ENCODE measurements at places on chromosomes 2 and 18.

GRCh38 chr18:38368246-38368645 is 802.6 kb upstream of the CELF4 start:
- DNase-seq: no peak

DNA sequence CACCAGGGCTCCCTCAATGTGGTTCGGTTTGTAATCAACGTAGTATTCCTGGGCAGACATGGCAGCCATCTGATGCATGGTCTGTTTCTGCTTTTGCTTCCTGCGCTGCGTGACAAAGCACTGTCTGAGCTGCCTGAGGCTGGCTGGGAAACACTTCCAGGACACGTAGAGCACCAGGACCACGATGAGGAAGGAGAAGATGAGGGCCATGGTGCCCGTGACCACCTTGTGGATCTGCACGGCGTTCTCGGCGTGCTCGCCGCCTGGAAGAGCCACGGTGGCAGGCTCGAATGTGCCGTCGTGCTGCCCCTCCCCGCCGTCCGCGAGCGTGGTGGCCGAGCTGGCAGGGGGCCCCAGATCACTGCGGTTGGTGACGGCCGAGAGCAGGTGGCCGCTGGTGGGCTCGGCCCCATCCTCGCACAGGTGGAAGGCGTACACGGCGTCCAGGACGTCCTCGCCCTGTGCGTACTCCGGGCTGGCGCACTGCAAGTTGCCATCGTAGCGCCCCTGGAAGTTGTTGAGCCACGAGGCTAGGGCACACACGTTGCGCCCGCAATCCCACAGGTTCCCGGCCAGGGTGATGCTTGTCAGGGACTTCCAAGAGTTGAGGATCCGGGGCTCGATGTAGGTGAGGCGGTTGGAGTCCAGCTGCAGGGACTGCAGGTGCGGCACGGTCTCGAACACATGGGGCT is 2.1 kb downstream of the LRRTM1 start:
- DNase-seq: peak; percentile 12

GRCh38 chr18:41783879-41784278 is 171.2 kb upstream of the PIK3C3 start:
- no peak for DNase-seq

- peak; percentile 57 for DNase-seq
These were observed 75.1 kb downstream of the SH3BP4 start for GRCh38 chr2:235026649-235027557.

- no peak for DNase-seq
These were observed 93.1 kb downstream of the CABLES1 start for GRCh38 chr18:23228102-23229061.

All from iPS-NIHi11 (cell line).